ENCODE measurements at places on chromosomes 1 and 21.

DNA sequence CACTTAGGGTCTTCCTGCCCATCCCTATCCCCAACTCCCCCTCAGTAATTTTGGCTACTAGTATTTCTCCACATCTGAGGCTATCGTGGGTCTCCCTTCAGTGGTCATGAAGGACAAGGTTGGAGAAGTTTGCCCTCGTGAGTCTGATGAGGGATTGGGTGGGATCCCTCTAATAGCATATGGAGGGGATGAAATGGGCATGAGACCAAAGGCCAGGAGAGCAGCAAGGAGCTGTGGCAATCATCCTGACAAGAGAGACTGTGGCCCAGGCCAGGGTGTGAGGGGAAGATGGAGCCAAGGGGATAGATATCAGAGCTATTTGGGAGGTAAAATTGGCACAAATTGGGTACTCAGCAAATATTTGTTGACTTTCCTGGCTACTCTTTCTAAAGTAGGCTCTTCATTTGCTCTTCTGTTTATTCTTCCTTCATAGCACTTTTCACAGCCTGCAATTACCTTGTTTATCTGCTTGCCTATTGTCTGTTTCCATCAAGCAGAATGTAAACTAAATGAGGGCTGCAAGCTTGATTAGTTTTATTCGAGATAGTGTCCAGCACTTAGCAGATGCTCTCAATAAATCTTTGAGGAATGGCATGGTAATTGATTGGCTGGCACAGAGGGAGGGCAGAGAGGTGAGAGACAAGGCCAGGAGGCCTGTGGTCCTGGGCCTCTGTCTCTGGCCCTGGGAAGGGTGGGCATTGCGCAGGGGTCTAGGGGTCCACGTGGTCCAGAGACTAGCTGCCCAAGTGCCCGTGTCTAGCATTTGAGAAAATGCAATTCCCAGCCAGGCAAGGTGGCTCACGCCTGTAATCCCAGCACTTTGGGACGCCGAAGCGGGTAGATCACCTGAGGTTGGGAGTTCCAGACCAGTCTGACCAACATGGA lies 1.5 kb upstream of the PLK3 start:
- DNase-seq: no peak

DNA sequence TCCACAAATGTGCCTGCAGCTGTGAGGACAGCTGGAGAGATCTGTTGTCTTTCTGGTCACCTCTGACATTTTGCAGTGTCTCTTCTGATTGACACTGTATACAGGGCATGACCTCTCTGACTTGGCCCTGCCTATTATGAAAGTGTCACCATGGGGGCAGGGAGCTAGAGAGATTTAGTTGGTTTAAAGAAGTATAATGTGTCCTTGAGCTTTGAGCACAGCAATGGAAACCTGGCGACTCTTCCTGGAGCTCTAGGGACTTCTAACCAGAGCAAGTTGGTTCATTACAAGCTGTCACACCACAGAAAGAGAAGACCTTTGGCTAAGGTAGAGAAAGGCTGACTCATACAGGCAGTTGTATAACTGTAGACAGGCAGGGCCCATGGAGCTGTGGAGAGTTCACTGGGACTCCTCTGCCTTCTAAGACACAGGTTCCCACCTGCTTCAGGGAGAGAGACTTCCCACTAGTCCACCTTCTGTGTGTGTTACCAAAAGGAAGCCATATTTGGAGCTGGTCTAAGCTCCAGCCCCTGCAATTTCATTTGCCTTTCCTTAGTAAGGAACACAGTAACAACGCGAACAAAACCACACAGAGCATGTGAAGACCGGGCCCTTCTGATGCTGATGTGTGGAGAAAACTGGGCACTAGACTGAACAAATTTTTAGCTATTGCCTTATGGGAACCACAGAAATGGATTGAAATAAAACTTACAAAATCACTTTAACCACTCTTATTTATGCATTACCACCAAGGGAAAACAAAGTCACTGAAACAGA lies 90.5 kb upstream of the ADAR start:
- no peak for DNase-seq

GRCh38 chr1:33435096-33435820 lies 4.4 kb upstream of the PHC2 start:
- DNase-seq: no peak

GRCh38 chr1:205810448-205811157 lies 2.4 kb downstream of the SLC41A1 start:
- no peak for DNase-seq

GRCh38 chr1:19308509-19308907 lies 3.4 kb downstream of the AKR7A2 start:
- DNase-seq: no peak

DNA sequence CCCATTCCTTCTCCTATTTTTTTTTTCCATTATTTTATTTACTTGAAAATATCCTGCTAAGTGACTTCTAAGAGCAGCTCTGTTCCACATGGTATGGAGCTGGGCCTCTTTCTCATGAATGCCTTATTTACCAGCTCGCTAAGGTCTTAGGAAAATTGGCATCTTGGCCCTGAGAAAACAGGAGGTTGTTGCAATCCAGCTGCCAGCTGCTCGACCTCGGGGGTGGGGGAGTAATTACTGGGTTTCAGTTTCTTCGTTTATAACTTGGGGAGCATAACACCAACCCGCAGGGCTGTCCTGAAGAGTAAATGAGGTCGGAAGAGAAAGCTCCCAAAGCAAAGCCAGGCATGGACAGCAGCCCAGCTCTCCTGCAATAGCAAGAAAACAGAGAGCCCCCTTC lies 176.3 kb downstream of the AJAP1 start:
- DNase-seq: no peak

DNA sequence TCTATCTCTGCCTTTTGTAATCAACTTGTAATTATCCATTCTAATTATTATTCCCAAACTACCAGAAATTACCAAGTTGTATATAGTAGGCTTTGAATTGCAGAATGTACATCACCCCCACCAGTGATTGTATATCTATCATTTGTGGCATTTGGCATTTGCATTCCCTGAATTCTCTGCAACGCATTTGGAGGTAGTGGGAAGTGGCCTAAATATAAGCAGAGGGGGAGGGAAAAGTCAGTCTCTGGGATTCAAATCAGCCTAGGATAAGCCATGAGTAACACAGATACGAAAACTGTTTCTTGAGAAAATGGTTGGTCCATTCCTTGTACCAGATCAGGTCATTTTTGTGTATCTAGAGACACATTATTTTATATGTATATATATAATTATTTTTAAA lies 20.7 kb downstream of the DDX20 start:
- DNase-seq: no peak

DNA sequence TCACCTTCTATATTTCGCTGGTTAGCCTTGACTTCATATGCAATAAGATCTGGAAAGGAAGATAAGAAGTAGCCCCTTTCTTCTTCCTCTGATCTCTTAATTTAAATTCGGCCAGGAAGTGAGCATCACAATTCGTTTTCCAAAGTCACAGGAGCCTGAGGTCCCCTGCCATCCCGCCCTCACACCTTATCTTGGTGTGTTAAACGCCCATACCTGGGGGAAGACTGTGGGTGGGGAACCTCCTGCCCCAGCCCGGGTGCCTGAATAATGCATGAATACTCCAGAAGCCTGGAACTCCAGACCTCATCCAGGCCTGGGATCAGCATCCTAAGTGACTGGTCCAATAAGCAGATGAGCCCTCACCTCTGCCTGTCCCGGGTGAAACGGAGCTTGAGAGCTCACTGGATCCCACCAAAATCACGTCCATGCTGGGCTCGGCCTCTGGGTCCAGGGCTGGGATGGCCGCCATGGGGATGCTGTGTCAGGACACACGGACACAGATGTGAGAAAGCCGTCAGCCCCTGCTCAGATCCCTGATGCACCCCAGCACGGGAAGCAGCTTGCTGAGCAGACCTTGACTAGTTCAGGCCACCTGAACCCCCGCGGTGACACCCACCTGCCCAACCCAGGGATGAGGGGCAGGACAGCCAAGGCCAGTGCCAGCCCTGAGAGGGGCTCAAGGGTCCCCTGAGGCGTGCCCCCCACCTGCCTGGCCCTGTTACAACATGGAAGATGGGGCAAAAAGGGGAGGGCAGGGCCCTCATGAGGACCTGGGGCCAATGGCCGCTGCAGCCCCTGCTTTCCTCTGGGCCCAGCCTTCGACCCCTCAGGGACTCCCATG lies 686 bp downstream of the DNMT3L start:
- DNase-seq: no peak

GRCh38 chr1:11610629-11611180 lies 43.5 kb downstream of the FBXO2 start:
- no peak for DNase-seq

- no peak for DNase-seq
Measured at GRCh38 chr1:209628618-209629299, 23.5 kb downstream of the LAMB3 start.

DNA sequence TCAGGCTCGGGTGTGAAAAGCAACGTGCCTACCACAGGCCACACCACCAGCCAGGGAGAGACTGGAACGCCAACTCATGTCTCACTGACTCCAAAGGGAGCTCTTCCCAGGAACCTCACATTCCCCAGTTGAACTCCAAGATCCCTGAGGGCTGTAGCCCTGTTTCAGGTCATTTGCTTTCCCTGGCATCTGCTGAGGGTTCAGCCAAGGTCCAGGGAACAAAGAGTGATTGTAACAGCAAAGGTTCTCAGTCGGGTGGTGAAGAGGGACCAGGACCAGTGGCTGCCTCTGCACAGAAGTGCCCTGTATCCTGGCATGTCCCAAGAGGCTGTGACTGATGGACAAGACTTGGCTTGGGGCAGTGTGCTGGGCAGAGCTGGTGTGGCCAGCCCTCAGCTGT lies 42.8 kb downstream of the GRIK3 start:
- DNase-seq: no peak

- DNase-seq: no peak
Measured at GRCh38 chr1:93689521-93690223, 8.0 kb upstream of the BCAR3 start.

GRCh38 chr1:168932539-168932938 lies 174.0 kb upstream of the ATP1B1 start:
- no peak for DNase-seq

- peak; percentile 19 for DNase-seq
Measured at GRCh38 chr1:212012034-212012740, 23.2 kb downstream of the INTS7 start.

DNA sequence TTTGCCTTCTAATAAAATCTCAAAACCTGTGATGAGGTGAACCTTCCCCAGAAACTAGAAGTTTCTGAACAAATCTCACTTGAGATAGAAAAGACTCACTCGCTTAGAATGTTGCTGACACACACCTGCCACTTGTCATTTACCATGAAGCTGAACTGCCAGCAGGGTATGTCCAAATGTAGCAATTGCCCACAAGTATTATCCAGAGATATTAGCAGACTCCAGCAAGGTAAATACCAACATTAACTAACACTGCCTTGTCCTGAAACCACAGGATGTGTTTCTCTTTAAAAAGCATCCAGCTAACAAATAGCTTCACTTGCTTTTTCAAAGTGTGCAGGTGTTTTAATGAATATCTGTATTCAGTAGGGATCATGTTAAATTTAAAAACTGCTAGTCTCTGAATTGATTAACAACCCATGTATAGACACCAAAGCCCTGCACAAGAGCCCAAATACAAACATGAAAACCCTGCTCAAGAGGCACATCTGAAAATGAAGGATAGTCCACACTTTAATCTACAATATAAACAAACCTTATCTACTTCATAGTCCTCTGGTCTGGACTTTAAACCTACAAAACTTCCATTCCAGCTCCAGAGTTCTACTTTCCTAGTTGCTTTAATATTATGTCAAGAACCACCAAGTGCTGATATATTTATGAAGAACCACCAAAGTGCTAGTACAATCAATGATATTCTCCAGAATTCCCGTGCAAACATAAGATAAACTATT lies 19.3 kb downstream of the KRTAP8-1 start:
- DNase-seq: no peak

DNA sequence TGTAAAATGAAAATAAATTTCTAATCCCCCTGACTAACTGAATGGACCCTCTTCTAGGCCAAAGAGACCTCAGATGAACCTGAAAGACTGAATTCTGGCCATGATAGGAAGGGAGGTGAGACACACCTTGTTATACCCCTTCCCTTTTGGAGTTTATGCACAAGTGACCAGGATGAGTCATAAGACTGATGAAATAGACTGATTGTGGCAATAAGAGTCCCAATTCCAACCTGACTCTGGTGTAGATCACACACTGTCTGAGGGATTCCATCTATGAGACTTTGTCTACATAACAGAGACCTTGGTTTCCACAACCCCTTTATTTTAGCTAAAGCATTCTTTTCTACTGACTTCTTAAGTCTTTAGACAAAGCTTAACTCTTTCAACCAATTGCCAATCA lies 13.5 kb upstream of the OR2G2 start:
- no peak for DNase-seq

DNA sequence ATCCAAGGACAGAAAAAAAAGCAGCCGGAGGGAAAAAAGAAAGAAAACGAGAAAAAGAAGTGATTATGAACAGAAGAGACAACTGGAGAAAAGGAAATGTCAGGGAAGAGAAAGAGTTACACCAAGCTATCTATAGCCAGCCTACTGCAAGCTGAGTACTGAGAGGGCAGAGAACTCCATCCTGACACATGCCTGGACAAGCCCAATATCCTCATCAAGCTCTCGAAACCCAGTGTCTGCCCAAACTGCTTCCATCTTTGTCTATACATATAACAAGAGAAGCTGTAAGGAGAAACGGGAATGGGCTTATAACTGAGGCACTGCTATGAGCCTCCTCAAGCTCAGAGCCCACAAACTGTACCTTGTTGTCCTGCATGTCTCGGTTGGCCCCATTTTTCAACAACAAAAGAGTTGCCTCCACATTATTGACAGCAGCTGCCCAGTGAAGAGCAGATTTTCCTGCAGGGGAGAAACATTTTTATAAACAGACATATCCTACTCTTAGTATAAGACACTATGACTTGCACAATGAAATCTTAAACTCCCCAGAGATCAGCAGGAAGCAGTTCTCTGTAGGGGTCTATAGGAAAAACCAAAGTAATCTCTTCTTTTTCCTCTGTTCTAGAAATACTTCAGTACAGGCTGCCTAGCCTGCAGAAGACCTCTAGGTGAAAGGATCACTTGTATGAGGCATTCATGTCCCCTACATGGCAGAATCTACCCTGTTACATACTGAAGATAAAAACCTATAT lies 21.2 kb upstream of the ADAM30 start:
- no peak for DNase-seq

DNA sequence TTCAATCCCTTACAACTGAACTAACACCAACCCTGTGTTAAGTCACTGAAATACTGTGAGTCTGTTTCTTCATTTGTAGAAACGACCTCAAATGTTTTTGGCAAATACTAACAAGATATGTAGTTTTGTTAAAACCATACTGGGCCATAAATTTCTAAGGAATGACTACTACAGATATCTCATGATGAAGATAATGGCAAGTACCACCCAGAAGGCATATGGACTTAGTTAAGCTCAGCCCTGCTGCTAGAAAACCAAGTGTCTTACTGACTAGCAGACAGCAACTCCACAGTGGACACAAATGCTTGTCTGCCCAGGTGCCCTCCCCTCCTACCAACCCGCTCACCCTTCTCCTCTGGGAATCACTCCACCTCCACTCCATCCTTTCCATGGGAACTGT lies 44.5 kb upstream of the BMP8B start:
- DNase-seq: no peak

DNA sequence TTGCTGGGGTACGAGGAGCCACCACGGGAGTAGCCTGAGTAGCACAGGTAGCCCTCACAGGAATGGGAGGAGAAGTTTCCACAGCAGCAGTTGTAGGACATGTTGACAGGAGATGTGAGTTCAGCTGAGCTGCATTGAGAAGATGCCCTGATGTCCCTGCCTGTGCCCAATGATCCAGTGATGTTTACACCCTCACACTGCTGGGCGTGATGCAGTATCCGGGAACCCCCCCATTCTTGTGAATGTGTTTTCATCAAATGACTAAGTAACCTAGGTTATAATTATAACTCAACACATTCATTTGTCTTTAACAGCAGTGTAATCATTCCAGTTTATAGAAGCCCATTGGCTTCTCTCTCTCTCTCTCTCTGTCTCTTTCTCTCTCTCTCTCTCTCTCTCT lies at the start of gene KRTAP23-1:
Gene KRTAP23-1 (minus strand): TSS at position 101 of the 400 bp plus-strand sequence. CDS start 0 bp downstream, at position 101.
- DNase-seq: no peak
